ENCODE measurements at places on chromosomes 2 and 18.
A peak's percentile ranks its signal among the peaks of the same experiment; 100 is the strongest.

GRCh38 chr2:96957244-96957643 is 29.1 kb downstream of the FAM178B start:
- DNase-seq: no peak

GRCh38 chr2:146301287-146301686 is 1543.5 kb upstream of the ACVR2A start:
- DNase-seq: no peak

GRCh38 chr2:239008677-239009588 is 161.0 kb downstream of the TWIST2 start:
- no peak for DNase-seq

DNA sequence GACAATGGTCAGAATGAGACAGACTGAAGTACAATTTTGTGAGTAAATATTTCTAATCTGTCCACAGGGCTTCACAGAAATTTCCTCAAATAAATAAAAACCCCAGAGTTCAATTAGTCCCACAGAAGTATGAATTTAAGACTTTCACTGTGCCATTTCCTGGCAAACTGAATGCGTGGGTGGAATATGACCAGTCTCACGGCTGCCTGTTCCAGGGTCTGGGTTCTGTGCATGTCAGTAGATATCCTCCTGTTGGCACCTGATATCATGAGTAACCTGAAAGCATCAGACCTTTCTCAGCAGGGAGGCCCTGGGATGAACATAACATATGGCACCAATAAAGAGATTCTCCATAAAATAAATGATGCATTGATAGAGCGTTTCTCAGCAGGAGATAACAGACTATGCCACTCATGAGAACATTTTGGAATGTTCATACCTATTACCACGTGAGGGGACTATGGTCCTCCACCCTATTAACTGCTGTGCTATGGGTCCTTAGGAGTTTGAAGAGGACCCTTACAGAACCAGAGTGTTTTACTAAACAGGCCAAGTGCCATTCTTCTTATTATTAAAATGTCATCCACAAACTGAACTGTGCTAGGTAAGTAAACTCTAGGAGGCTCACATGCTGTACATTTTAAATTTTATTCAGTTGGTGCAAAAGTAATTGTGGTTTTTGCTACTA is 10.6 kb upstream of the MALL start:
- DNase-seq: no peak

DNA sequence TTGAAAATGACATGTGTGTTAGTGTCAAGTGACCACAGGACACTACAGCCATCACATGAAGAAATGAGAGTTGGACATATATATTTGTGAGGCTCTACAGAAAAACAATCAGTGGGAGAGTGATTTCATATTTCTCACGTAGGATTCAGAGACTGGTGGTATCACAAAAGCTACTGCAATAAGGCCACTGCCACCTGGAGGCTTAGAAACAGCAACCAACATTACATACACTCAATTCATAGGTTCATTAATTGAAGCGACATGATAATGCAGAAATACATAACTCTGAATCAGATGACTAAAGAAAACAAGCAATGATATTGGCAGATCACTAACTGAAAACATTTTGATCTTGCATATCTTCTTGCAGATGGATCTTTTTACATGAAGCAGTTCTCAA is 248.1 kb upstream of the KLHL14 start:
- no peak for DNase-seq

DNA sequence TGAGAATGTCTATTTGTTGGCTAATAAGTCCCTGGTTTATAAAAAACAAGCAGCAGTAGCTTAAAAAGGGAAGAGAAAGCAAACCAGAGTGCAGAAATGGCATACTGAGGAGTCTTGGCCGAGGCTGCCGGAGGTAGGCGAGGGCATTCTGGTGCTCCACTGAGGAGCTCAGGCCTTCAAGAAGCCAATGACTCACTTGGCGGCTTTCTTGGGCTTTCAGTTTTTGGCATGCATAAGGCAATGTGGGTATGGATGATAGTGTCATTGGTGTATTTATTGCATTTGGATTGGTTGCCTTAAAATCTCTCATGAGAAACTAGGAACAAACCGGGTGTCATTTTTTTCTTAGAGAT is 119.6 kb upstream of the ARL5A start:
- no peak for DNase-seq

DNA sequence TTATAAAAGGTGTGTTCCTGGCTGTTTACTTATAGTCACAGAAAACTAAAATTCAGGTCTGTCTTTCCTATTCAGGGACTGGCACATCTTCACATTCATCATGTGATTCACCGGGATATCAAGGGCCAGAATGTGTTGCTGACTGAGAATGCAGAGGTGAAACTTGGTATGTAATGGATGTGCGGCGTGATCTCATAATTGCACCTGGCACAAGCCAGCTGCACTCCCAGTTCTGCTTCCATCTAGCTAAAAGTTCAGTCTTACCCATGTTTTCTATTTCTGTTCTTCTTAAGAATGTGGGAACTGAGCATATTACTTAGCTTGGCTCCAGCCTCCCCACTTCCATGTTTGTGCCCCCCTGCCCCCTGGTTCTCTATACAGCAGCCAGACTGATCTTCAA is 131.9 kb downstream of the MAP4K4 start:
- DNase-seq: no peak

- DNase-seq: no peak
These were observed 255.4 kb downstream of the AGAP1 start for GRCh38 chr2:235749121-235749770.

DNA sequence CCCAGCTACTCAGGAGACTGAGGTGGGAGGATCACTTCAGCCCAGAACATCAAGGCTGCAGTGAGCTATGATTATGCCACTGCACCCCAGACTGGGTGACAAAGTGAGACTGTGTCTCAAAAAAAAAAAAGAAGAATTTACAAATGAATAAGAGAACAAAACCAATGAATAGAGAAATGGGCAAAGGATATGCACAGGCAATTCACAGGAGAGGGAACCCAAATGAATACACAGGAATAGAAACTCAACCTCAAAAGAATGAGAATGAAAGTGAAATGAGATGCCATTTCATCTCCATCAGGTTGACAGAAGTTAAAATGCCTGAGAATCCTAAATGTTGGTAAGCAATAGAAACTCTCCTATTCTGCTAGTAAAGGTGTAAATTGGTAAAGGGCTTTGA is 40.2 kb downstream of the CFAP221 start:
- DNase-seq: no peak

DNA sequence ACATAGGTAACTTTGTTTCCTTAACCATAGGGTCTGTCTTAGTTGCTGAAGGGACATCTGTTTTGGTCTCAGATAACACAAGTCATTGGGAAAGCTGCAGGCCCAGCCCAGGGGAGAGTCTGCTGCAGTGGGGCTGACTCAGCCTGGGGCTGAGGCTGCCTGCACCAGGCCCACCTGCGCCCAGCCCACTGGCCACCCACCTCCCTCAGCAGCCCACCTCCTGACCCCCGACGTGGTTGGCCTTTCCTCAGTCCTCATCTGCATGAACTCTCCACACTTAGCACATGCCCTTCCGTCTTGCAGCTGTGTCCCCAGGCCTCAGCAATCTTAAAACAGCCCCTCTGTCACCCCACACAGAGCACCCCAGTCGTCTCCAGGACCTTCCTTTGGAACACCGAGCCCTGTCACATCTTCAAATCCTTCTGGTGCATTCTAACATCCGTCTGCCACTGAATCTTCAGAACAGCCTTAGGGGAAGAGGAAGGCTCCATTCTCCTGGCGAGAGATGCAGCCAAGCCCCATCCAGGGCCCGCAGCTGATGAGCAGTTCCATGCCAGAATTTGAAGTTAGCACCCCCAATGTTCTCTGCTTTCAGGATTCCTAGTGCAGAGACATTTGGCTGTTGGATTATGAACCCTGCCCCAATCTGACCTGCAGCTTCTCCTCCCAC is 231.4 kb downstream of the SEPTIN10 start:
- no peak for DNase-seq

- DNase-seq: no peak
These were observed 36.6 kb downstream of the SCTR start for GRCh38 chr2:119487434-119488244.

DNA sequence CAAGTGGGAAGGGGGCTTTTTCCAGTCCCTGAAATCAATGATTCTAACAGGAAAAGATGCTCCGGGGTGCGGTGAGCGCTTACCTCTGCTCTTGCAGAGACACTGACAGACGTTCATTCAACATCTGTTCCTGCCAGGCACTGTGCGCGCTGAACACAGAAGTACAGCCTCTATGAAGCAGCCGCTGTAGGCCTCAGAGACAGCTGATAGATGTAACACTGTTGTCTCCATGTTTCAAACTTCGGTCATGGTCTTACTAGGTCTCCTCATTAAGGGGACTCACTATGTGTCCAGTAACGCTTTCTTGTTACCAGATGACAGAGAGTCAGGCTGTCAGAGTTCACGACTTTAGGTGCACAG is 649 bp upstream of the CLIP4 start:
- no peak for DNase-seq

GRCh38 chr2:136718273-136718672 is 47.1 kb upstream of the THSD7B start:
- no peak for DNase-seq

GRCh38 chr2:235394278-235394828 is 99.5 kb upstream of the AGAP1 start:
- no peak for DNase-seq

DNA sequence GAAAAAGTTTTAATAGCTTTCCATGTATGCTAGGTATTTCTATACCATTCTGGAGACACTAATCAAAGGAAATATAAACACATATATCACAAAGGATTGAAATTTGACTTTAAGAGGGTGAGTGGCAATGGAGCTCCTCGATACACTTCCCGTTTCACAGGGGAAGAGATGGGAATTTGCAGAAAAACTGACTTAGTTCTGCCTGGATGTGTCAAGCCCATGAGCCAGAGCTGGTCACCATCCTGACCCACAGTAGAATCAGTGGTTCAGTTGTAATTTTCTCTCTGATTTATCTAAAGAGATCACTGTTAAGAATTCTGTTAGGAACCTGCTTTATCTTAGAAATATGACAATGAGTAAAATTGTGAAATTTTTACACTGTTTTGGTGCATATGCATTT is 34.2 kb downstream of the PLCL1 start:
- DNase-seq: no peak

DNA sequence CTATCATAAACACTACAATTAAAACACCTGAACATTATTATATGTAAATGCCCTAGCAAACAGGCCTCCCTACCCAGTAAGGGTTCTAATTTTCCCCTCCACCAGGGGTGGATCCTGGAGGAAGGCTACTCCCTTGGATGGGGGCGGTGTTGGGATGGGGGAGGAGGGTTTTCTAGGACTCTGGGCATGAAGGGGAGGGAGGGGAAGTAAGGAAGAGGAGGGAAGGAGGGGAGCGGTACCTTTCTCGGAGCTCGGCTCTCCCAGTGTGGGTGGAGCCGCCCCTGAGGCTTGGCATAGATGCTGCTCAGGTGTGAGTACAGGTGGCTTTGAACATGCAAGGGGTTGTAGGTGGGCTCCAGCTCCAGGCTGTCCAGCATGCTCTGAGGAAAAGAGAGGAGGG is 5.4 kb downstream of the DOK1 start:
- no peak for DNase-seq

- DNase-seq: peak; percentile 69
These were observed 22.4 kb downstream of the ARL6IP6 start for GRCh38 chr2:152740743-152741328.

GRCh38 chr2:54866868-54867267 is 143.4 kb downstream of the EML6 start:
- no peak for DNase-seq

DNA sequence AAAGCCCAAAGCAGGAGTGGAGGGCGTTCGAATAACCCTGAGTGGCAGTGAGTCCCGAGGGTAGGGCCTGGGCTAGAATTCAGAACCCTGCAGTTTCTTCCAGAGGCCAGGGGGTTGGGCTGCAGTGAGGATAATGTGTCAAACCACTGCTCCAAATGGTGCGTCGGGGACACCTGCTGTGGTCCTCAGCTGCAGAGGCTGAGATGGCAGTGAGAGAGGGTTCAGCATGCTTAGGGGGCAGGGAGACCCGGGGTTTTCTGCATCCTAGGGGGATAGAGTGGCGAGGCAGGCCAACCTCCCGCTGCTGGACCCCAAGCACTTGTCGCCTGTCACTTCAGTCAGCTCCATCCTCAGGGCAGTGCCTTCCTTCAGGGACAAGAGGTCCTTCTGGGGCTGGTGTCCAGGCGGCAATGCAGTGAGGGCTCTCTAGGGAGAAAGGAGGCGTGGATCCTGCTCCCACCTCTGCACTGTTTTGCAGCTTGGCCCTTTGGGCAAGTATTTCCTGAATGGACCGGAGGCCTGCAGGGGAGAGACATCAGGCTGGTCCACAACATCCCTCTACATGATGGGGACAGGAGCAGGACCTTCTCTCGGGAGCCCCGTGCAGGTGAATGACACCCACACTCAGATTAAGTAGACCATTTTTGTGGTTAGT is 8.4 kb upstream of the NTSR2 start:
- DNase-seq: no peak

- no peak for DNase-seq
These were observed 46.8 kb upstream of the NCK2 start for GRCh38 chr2:105697781-105698449.

DNA sequence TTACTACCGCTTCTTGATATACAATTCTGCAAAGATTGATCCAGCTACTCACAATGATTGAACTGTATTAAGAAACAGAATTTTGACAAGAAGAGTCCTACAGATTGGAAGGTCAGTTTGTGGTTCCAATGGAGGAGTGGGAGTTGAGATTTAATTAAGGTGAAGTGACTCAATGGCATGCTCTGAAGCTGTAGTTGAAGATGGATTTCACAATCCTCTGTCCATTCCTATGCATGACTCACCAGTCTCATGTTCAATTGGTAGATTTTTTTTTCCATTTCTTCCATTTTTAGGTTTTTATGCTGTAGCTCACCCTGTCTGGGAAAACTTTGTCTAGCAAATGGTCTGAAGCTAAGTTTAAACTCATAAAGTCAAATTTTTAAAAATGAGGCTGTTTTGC is 83.3 kb downstream of the DPP4 start:
- DNase-seq: no peak

DNA sequence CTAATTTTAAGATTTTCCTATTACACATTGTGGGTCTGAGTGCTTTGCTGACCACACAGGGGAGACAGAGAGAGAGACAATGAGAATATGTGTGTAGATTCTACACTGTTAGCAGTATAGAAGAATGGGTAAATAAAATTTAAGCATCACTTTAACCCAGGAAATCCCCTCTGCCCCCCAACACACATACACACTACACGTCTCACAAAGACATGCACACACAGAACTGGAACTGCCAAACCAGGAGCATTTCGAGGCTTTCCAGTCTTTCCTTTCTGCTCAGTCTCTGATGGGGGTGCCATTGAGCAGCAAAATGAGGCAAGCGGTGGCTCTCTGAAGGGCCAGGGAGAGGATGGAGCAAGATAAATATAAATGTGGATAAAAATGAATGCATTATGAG is 2.5 kb downstream of the MERTK start:
- DNase-seq: no peak

DNA sequence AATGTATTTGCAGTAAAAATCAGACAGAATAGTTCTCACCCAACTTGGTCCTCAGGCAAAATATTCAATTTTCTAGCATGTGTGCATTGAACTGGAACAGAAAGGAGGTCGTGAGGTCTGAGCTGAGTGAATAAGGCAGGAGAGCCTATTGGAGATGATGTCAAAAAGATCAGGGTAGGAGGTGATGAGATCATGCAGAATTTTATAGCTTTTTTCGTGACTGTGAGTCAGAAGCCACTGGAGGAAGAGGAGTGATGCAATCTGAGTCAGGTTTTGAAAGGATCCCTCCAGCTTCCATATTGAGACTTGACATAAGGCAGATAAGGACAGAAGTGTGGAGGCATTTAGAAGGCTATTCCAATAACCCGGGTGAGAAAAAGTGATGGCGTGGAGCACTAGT is 299.5 kb upstream of the SOX11 start:
- DNase-seq: no peak

GRCh38 chr2:11147263-11147662 is 8.0 kb upstream of the SLC66A3 start:
- DNase-seq: no peak
